ENCODE measurements at places on chromosomes 12 and 14.
A peak's percentile ranks its signal among the peaks of the same experiment; 100 is the strongest.

GRCh38 chr12:100184549-100185145, 16.0 kb upstream of the ACTR6 start:
- DNase-seq: no peak

DNA sequence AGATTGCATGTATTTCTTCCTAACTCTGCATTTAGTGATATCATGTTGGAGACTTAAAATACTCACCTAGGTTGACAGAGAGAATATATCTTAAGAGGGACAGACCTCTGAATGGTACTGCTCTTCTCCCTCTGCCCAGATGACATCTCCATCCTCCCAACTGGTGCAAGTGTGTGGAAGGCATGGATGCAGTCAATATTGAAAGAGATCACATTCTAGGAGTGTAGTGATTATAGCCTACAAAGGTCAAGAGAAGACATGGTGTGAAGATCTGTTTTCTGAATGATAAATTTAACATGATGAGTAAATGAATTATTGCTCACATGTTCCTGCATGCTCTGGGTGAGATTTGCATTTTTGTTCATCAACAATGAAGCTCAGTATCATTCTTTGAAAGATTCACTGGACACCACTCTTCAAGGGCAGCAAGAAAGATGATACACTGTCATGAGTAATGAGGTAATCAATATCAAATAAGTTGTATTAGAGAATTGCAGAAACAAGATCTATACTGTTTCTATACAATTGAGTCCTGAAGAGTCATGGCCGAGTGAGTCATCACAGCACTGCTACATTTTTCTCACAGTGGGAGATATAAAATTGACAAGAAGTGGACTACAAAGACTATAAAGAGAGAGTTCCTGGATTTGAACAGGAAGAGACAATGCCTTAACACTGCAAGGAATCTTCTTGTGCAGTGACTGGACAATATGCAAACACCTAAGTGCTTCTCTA, 183.3 kb upstream of the KRR1 start:
- DNase-seq: no peak

- peak; percentile 43 for DNase-seq
These were observed 248.7 kb upstream of the EGLN3 start for GRCh38 chr14:34199585-34199984.

GRCh38 chr14:77390188-77390587, 13.0 kb downstream of the SAMD15 start:
- no peak for DNase-seq

GRCh38 chr12:59517522-59517921, 78.3 kb upstream of the SLC16A7 start:
- no peak for DNase-seq

- no peak for DNase-seq
These were observed 6.1 kb downstream of the PELI2 start for GRCh38 chr14:56124327-56124726.

DNA sequence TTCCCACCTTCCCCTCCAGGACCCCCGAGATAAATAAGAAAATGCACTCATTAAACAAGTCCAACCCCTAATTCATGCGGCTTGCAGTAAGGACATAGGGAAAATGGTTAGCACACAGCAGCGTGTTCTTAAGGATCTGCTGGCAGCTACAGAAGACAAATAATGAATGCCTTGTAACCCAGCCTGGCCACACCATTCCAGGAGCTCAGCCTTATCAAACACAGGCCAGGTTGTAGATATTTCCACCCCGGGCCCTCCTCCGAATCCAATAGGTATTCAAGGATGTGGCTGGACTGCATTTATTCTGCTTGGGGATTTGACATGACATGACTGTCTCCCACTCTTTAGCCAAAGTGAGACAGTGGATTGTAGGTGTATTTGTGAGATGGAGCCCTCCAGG, 245.1 kb downstream of the SLC41A2 start:
- no peak for DNase-seq

DNA sequence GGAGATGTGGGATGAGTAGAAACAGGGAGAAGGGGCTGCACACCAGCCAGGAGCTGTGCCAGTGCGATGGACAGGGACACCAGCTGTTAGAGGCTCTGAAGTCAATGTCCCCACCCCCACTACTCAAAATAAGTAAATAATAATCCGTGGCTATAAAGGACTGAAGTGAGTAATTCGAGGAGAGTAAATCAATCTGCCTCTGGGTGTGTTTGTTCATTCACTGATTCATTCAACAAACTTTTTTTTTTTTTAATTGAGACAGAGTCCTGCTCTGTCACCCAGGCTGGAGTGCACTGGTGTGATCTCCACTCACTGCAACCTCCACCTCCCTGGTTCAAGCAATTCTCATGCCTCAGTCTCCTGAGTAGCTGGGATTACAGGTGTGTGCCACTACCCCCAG, 363.6 kb downstream of the TMEM132D start:
- no peak for DNase-seq

- DNase-seq: no peak
These were observed 31.9 kb downstream of the FBRSL1 start for GRCh38 chr12:132521712-132522292.

GRCh38 chr12:58202933-58203718, 261.8 kb downstream of the ATP23 start:
- no peak for DNase-seq

GRCh38 chr12:563250-563781, 99.9 kb downstream of the NINJ2 start:
- DNase-seq: peak; percentile 35

DNA sequence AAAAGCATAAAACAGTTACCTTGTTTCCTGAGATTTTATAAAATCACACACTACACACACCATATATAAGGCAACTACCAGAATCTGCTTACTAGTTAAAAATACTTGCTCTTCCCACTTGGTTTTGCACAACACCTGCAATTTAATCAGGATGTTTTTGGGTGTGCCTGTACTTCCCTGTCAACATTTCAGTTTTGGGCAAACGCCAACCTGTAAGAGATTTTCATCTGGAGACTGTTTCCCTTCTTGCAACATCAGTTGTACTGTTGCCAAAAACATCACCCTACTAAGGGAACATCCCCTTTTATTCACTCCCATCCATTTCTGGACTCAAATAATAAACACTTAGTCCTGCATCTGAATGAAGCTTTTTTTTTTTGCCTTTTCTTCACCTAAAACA, 172.3 kb downstream of the DUSP6 start:
- no peak for DNase-seq

DNA sequence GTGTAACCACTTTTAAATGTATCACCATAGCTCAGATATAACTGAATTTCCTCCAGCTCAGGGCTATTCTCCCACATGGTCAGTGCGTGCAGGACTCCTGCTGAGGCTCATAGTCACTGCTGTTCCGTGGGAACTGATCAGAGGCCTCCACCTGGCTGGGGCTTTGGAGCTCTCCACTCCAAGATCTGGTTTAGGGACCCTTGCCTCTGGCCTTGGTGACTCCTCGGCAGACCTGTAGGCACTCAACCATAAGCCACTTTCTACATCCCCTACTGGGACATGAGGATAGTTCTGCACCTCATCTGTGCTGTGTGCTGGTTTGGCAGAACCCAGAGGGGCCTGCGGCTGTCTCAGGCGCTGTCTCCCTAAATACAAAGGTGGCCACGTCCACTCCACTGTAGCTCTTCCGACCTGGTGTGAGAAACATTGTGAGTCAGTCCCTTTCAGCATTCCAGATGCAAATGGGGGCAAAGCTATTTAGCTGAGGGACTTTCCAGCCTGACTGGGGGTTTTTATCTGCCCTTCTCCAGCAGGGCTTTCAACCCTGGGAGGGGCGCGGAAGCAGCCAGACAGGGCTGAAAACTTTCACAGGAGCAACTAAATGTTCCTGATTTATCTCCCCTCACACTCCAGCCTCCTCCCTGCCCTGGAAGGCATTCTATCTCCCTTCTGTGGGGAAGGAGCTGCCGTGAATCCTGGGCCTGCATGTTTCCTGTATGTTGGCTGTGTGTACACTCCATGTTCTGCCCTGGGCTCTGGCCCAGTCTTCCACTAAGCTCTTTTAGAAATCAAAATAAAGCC, 218.3 kb upstream of the DAAM1 start:
- no peak for DNase-seq

DNA sequence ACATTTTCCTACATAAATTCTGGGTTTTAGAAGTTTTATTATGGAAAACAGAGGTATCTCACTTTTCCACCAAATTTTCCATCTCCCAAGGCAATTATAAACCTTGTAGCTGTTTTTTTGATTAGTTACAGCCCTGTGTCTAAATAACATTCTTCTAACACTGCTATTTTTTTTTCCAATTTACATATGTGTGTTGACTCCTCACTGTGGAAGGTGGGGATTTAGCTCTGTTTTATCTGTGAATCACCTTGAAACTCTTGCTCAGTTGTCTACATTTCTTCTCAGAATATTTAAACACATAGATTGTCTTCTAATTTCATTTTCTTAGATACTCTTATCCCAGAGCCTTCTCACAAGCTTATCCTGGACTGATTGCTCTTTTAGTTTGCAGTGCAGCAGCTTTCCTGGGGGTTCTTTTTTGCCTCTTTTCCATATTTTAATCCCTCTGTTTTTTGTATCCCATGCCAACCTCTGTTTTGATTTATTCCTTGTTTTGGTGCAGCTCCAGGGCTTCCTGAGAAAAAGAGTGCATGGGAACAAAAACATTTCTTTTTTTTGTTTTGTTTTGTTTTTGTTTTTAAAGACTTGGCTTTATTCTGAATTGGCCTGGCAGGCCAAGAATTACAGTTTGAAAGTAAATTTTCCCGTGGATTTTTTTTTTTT, 36.7 kb downstream of the TBC1D15 start:
- no peak for DNase-seq

- no peak for DNase-seq
These were observed 107.3 kb downstream of the TSPAN9 start for GRCh38 chr12:3184485-3184884.

DNA sequence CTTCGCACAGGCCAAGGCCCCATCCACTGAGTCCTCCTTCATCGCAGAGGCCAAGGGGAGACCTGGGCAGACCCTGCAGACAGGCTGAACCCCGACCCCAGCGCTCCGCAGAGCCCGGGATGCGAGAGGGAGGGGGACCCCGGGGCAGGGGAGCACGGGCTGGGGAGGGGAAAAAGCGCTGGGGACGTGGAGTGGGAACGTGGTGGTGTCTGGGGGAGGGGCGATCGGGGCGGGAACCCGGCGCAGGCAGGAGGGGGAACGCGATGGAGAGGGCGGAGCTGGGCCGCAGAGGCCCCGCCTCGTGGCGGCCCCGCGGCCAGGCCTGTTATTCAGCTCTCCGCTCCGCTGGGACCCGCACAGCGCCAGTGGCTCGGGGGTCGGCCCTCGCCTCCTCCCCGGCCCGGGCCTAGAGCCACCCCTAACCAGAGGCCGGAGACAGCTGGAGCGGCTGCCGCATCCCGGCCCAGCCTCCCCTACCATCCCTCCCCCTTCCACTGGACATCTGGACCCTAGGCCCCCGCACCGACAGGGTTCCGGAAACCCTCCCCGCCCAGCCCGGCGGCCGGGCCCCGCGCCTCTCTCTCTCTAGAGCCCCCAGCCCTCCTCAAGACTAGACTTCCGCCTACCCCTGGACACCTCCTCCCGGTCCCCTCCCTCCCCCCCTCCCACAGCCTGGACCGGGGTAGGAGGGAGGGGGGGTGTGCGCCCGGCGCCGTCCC, at the start of gene ARHGEF25:
TSS of gene ARHGEF25 (plus strand) at position 328 of the 719 bp plus-strand sequence. CDS start 460 bp downstream, outside the sequence.
- DNase-seq: peak; percentile 55

GRCh38 chr12:129549656-129550055, 354.2 kb downstream of the TMEM132D start:
- no peak for DNase-seq

- DNase-seq: no peak
These were observed 8.9 kb downstream of the ISCA2 start for GRCh38 chr14:74502236-74503019.

GRCh38 chr12:12297201-12297830, 30.5 kb upstream of the LRP6 start:
- no peak for DNase-seq

- DNase-seq: no peak
These were observed 9.5 kb upstream of the NAA30 start for GRCh38 chr14:57380935-57381334.

GRCh38 chr14:87285506-87285905, 707.5 kb downstream of the GALC start:
- no peak for DNase-seq

DNA sequence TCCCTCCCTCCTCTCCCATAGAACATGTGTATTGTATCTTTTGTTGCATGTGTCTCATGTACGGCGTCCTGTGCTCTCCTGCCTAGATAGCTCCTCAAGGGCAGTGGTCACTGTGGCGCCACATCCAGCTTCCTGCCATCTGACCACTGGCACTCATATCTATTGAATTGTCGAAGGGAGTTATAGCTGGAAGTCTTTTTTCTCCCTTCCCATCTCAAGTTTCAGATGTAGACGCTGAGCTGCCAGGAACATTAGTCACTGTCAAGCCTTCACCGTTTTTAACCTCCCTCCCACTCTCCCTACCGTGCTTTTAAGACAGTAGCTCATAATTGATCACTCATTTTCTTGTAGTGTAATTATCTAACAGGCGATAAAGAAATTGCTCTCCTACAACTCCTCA, 33.0 kb downstream of the MTHFD1 start:
- DNase-seq: no peak

DNA sequence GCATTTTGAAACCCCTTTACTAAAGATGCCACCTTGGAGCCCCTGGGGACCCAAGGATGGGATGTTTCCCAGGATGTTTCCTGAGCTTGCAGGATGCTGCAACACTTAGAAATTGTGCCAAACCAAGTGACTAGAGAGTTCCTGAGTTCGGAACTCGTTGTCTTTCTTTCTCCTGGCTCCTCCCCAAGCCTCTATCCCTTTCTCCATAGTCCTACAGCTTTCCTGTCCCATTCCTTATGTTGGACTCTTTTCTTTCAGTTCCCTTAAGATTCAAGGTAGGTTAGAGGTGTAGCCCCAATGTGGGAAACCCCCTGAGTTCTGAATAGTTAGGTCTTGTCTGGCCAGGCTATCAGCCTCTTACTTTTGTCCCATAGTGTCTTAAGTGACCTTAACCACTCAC, 1.4 kb upstream of the KIF5A start:
- no peak for DNase-seq

DNA sequence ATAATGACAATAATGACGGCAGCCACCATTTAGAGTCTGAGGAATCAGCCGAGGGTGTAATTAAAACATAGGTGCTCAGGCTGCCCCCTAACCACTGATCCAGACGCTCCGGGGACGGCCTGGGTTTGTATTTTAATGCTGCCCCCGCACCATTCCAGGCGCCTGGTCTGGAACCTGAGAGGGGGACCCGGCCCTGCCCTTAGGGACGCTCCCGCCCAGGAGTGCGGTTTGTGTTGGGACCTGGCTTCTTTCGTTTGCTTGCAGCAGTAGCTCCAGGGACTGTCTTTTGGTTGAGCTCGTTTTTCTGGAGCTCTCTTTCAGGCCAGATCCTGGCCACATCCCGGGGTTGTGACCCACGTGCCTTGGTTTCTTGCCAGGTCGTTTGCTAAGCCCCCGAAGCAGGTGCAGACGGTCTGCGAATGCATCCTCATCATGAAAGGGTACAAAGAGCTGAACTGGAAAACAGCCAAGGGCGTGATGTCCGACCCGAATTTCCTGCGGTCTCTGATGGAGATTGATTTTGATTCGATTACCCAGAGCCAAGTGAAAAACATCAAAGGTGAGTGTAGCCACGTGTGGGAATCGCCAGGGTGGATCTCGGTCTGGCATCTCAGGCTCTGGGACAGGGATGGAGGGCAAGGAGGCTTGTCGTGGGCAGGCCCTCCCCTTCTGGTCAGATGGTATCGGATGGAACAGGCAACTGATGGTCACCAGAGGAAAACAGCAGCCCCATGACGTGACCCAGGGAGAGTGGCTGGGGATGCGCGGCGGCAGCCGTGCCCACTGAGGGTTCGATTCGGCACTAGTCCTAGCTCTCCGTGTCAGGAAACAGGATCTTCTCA, 63.5 kb downstream of the CCDC92 start:
- DNase-seq: no peak

GRCh38 chr12:21676776-21677175, 19.1 kb upstream of the LDHB start:
- DNase-seq: no peak

- DNase-seq: no peak
These were observed 74.3 kb downstream of the PPM1A start for GRCh38 chr14:60323199-60323896.
